ENCODE measurements at places on chromosomes 4 and X.
A peak's percentile ranks its signal among the peaks of the same experiment; 100 is the strongest.

DNA sequence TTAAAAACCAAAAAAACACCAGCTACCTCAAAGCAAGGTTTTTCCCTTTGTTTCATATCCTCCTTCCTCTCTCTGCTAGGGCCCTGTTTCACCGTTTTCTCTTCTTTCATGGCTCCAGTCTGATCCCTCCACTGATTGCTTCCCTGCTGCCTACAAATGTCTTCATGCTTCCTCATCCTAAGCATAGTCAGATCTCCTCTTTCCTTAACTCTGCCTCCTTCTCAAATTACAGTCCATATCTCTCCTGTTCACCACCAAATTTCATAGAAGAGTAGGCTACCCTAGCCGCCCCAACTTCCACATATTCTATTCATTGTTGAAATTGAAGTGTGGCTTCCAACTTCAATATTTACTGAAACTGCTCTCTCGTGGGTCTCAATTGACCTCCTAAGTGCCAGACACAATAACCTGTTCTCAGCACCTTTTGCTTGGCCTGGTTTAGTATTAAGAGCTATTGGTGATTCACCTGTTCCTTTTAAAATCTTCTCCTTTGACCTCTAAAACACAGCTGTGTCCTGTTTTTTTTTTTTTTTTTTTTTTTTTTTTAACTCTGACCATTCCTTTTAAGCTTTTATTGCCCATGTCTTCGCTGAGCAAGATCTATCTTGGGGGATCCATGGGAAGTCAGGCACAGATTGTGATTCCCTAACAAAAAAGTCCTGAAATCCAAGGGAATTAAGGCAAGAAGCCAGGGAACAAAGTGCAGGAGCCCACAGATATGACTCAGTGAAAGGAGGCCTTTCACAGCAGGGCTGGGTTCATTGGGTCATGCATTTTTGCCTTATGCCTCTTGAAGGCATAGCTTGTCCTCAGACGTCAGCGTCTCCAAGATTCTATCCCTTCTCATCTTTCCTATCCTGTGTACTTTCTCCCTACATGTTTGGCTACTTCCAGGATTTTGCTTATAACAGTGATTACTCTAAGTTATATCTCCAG, 85.4 kb downstream of the RPS3A start:
- DNase-seq, result peak; percentile 13

DNA sequence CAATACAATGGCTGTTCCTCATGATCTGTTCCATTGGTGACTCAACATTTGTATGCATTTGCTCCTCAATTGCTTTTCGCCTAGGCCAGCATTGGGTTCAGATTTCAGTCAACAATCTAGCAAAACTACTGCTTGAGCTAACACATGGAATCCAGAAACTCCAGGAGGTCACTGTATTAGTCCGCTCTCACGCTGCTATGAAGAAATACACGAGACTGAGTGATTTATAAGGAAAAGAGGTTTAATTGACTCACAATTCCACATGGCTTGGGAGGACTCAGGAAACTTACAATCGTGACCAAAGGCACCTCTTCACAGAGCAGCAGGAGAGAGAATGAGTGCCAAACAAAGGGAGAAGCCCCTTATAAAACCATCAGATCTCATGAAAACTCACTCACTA, 67.1 kb downstream of the RXFP1 start:
- DNase-seq, result no peak

DNA sequence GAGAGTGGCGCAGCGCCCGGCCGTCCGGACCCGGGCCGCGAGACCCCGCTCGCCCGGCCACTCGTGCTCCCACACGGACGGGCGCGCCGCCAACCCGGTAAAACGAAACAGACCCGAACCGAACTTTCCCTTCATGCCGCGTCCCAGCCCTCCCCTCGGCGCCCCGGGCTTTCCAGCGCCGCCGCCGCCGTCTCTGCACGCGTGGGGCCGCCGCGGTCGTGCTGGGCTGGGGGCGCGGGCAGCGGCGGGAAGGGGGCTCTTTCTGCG, 222 bp downstream of the SMAD1 start:
- no peak for DNase-seq

GRCh38 chr4:163284304-163284703, 48.1 kb downstream of the NPY1R start:
- no peak for DNase-seq
